ENCODE measurements at places on chromosomes 2 and 18. TPM values are rescaled to one million over a fixed set of nuclear protein-coding genes. Genes with fewer than 3 reads are reported as not detected.

DNA sequence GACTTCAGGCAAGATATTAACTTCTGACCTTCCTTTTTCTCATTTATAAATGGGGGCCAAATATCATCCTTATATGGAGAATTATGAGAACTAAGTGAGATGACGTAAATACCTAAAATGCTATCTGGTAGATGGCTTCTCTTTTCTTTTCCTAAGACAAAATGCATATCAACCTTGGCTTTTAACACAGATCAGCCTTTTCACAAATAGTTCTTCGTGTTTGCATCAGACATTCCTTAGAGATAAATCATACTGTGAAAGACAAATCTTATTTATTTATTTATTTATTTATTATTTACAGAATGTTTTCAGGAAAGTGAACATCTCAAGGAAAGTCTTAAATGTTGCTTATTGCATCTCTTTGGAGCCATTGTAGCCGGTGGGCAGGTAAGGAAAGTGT lies 62.8 kb downstream of the NBEAL1 start:
- DNase-seq = no peak

GRCh38 chr18:61658431-61658830 lies 234.4 kb downstream of the RNF152 start:
- DNase-seq = no peak

DNA sequence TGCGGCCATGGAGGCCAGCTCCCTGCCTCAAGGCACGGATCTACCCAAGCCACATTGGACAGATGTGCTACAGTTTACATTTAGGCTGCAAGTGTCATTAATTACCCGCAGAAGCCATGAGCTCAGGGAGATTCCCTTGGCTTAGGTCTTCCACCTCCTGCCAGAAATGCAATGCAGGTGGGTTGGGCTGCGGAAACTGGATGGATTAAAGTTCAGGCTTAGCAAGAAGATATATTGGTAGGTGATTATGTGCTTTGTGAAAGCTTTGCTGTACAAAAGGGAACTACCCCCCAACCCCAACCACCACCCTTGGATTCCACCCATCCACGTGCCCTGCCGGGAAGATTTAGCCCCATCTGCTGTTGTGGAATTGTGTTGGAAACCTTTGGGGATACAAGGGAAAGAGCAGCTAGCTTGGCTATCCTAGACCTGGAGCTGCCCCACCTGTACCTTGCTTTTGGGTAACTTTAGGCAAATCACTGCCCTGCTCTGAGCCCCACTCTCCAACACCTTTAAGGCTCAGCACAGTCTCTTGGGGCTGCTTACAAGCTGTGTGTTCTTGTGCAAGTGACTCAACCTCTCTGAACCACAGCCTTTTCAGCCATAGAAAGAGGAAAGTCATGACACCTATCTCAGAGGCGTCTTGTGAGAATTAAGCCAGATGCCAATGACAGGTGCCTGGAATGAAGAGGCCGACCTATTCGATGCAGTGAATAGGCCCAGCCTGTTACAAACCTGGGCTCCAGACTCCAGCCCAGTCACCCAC lies 141.6 kb upstream of the GLI2 start:
- no peak for DNase-seq

- no peak for DNase-seq
These were observed 46.6 kb downstream of the FAM228A start for GRCh38 chr2:24221343-24222050.

DNA sequence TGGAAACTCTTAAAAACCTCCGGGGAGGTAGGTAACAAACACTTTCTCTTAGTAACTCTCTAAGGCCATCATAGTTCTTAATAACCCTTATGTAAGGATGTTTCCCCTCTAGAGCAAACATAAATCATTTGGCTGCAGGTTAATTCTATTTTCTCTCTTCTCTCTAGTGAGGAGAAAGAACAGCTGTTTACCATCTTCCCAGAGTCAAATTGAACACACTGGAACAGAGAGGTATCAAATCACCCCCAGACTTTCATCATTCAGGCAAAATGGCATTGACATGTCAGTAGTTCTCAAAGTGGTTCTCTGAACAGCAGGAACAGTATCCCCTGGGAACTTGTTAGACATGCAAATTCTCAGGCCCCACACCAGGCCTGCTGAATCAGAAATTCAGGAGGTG lies 240.7 kb downstream of the MEIS1 start:
- DNase-seq = no peak

GRCh38 chr2:42359304-42359964 lies 1.6 kb downstream of the COX7A2L start:
- no peak for DNase-seq

GRCh38 chr18:40698129-40698528 lies 1256.9 kb upstream of the PIK3C3 start:
- DNase-seq = no peak

- no peak for DNase-seq
These were observed 28.9 kb downstream of the SPIRE1 start for GRCh38 chr18:12628706-12629702.

DNA sequence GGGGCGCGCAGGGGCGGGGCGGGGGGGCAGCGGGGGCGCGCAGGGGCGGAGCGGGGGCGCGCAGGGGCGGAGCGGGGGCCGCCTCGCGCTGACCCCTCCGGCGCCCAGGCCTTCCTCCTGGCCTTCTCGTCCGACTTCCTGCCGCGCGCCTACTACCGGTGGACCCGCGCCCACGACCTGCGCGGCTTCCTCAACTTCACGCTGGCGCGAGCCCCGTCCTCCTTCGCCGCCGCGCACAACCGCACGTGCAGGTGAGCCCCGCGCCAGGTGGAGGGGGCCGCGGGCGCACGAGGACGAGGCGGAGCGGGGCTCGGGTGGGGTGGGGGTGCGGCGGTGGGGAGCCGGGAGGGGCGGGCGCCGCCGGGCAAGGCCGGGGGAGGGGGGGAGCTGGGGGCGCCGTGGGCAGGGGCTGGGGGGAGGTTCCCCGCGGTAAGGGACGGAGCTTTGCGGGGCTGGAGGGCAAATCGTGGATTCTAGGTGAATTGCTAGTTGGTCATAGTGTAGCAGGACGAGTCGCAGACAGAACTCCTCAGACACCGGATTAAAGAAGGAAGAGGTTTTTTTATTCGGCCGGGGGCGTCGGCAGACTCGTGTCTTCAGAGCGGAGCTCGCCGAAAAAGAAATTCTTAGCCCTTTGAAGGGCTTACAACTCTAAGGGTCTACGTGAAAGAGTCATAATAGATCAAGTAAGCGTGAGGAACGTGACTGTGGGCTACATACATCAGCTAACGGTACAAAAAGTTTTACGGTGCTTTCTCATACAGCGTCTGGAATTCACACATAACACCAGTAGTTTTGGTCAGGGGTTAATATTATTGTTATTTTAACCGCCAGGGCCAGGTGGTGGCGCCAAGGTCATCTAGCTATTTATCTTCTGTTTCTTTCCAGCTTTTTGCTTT lies 29.9 kb downstream of the ANO7 start:
- peak; percentile 42 for DNase-seq

DNA sequence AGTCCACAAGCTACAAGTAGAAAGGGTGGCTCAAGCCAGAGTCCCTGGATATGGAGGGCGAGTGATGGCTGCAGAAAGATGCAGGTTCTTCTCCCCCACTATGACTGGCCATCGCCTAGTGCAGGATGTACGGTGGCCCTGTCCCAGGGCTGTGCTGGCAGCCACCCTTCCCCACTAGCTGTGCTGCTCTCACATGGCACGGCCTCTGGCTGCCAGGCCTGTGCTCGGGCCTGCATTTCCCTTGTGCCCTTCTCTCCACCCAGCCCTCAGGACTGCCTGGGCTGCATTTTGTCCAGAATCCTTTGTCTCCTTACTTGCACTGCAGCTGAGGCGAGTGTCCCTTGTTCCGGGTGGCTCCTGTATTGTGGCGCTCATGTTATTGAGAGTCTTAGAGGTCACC lies 1.6 kb upstream of the RAMP1 start:
- DNase-seq = no peak

- DNase-seq = no peak
These were observed 94.0 kb upstream of the ITGA4 start for GRCh38 chr2:181363164-181363563.

DNA sequence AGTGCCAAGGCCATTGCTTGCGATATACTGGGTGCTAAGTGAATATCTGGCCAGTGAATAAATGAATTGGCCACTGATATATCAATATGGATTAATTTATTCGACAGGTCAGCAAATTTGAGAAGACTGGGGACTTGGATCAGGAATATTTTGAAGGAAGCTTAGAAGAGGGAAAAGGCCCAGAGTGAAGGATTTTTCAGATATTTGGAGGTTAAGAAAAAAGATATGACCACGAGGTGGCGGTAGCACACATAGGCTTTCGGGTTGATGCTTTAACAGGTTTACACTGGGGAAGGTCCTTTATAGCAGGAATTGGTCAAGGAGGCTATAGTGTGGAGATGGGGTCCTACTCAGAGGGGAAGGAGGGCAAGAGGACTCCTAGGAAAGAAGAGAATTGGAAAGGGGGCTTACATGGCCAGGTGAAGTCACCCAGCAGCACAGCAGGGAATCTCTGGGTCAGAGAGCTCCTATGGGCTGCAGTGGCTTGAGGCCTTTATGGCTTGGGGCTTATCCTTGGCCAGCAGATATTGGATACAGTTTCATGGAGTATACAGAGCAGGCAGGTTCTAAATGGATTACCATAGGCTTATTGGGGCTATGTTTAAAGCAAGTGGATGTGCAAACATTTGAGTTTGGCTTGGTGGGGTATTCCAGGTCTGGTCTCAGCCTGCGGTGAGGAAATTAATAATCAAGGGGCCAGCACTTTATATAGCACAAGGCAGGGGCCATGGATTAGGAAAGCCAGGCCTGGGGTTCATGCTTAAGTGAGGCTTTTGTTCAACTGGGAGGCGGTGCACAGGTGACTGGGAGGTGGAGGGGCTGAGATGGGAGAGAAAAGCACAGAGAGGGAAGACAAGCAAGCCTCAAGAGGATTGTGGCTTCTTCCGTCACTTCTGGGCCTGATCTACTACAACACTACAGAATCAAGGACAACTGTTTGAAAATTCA lies 9.7 kb downstream of the IL1RN start:
- DNase-seq = peak; percentile 65

DNA sequence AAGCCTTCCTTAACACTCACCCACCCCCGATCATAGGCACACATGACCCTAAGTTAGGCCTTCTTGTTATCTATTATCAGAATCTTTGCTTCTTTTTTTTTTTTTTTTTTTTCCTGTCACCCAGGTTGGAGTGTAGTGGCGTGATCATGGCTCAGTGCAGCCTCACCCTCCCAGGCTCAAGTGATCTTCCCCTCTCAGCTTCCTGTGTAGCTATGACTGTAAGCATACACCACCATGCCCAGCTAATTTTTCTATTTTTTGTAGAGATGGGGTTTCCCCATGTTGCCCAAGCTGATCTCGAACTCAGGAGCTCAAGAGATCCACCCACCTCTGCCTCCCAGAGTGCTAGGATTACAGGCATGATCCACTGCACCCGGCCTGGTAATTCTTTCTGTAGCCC lies 328.7 kb downstream of the NR4A2 start:
- DNase-seq = no peak

DNA sequence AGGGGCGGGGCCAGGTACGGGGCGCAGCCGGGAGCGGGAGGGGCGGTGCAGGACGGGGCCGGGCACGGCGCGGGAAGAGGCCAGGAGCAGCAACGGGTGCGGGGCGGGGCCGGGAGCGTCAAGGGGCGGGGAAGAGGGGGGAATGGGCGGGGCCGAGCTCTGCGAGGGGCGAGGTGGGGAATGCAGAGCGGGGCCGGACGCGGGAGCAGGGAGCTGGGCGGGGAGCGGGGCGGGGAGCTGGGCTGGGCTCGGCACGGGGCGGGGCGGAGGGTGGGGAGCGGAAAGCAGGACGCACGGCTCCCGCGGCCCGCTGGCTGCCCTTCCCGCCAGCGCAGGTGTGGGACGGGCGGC lies at the start of gene IMPA2:
Gene IMPA2 (plus strand): TSS at position 316 of the 351 bp plus-strand sequence. CDS start 163 bp downstream, outside the sequence.
- no peak for DNase-seq

- no peak for DNase-seq
These were observed 65.3 kb upstream of the AMMECR1L start for GRCh38 chr2:127951026-127951425.

DNA sequence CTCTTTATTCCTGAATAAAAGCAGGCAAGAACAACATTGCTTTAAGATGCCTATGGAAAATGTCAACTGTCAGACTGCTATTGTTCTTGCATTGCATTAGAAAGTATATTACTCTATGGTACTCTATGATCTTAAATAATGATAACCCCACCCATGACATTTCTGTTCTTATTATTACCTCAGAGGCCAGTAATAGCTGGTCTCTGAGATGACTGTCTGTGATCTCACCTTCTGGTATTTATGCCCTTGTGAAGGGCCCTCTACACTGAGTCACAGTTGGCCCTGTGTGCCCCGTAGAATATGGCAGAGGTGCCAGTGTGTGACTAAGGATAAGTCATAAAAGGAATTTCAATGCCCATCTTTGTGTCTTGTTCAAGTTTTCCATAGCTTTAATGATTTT lies 61.0 kb downstream of the SPP2 start:
- DNase-seq = no peak

GRCh38 chr2:43160778-43161177 lies 65.6 kb downstream of the ZFP36L2 start:
- DNase-seq = no peak

DNA sequence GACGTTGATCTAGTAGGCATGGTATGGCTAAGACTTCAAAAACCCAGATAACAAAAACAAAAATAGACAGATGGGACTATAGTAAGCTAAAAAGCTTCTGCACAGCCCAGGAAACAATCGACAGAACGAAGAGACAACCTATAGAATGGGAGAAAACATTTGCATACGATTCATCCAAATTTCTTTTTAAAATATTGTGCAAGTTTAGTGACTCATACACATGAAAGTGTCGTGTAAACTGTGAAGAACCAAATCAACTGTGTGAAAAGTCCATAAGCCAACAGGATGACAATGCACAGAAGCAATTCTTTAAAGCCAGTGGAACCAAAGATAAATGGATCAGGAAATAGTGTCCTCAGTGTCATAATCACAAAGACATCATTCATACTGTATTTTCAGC lies 671.1 kb downstream of the RNF144A start:
- no peak for DNase-seq

GRCh38 chr2:112946086-112946485 lies 31.7 kb upstream of the IL36G start:
- no peak for DNase-seq

GRCh38 chr2:30457296-30457695 lies 10.2 kb downstream of the LCLAT1 start:
- DNase-seq = no peak

GRCh38 chr2:211802666-211803065 lies 735.9 kb downstream of the ERBB4 start:
- no peak for DNase-seq

Gene PROC
- not detected for total RNA-seq

Gene FEV
- not detected for total RNA-seq

Gene TEX44
- total RNA-seq = not detected

Gene NRP2
- total RNA-seq = 2.5 TPM

Gene MOGAT1
- total RNA-seq = not detected

Data from activated naive CD4-positive, alpha-beta T cell treated with anti-CD3 and anti-CD28 coated beads for 36 hours (primary cell).